ENCODE measurements at places on chromosomes 2 and 18. TPM values are rescaled to one million over a fixed set of nuclear protein-coding genes. Genes with fewer than 3 reads are reported as not detected.

The COLEC12 gene
- 44.5 TPM for total RNA-seq

The ZSWIM2 gene
- not detected for total RNA-seq

The B4GALT6 gene
- total RNA-seq, result 2.2 TPM

The XDH gene
- not detected for total RNA-seq

The CRACDL gene
- total RNA-seq, result 4.2 TPM

The ATOH8 gene
- 137 TPM for total RNA-seq

The SOCS6 gene
- total RNA-seq, result 17.9 TPM

The UGT1A1 gene
- not detected for total RNA-seq

The LIMS1 gene
- total RNA-seq, result 172 TPM

The GPR155 gene
- total RNA-seq, result 12.7 TPM

The ARHGEF33 gene
- total RNA-seq, result 1.5 TPM

The VWA3B gene
- total RNA-seq, result not detected

The CERS6 gene
- total RNA-seq, result 63.2 TPM

The GKN2 gene
- total RNA-seq, result not detected

The BMP10 gene
- not detected for total RNA-seq

The CHRND gene
- total RNA-seq, result not detected

The TEKT4 gene
- not detected for total RNA-seq

The TDRD15 gene
- not detected for total RNA-seq

The ZNF804A gene
- 0.16 TPM for total RNA-seq

The LMAN2L gene
- 18.1 TPM for total RNA-seq

The RRM2 gene
- not detected for total RNA-seq

The FHL2 gene
- total RNA-seq, result 29.4 TPM

The CNTNAP5 gene
- not detected for total RNA-seq

The GBX2 gene
- total RNA-seq, result not detected

The PER2 gene
- 17.9 TPM for total RNA-seq

The DSG1 gene
- not detected for total RNA-seq

The SAG gene
- not detected for total RNA-seq

The CFAP53 gene
- total RNA-seq, result not detected

The POLR1B gene
- total RNA-seq, result 16.0 TPM

The PLA2R1 gene
- 24.4 TPM for total RNA-seq

The DDX1 gene
- total RNA-seq, result 83.2 TPM

The LOXL3 gene
- total RNA-seq, result 11.0 TPM

The GATA6 gene
- 5.7 TPM for total RNA-seq

The MRO gene
- 3.2 TPM for total RNA-seq

The SPC25 gene
- total RNA-seq, result not detected

The PSTPIP2 gene
- total RNA-seq, result 9.0 TPM

The TUBA4B gene
- total RNA-seq, result not detected

The MPP4 gene
- 0.85 TPM for total RNA-seq

The LIPG gene
- total RNA-seq, result 0.34 TPM

The SP5 gene
- 7.0 TPM for total RNA-seq

The PIKFYVE gene
- 43.2 TPM for total RNA-seq

The CKAP2L gene
- total RNA-seq, result 3.1 TPM

The DYNAP gene
- total RNA-seq, result not detected

The SMARCAL1 gene
- total RNA-seq, result 16.8 TPM

The SCG2 gene
- total RNA-seq, result not detected

The PARD3B gene
- 32.8 TPM for total RNA-seq

The SNORC gene
- total RNA-seq, result 0.49 TPM

The SNRPD1 gene
- total RNA-seq, result 3.7 TPM

The POTEJ gene
- not detected for total RNA-seq

The HRH4 gene
- total RNA-seq, result not detected

The COL4A3 gene
- total RNA-seq, result 7.7 TPM

The STRADB gene
- total RNA-seq, result 55.0 TPM

The DCDC2C gene
- not detected for total RNA-seq

Data from subcutaneous adipose tissue (tissue), 4 donors.